Regular cardiac myocyte (primary cell): ENCODE measurements at places on chromosomes 5 and 9. TPM values are rescaled to one million over a fixed set of nuclear protein-coding genes. Genes with fewer than 3 reads are reported as not detected.

Gene PCDHB8
- total RNA-seq = under 0.01 and 1.4 TPM in 2 replicates

Gene ADAMTS2
- 56.0 and 57.8 TPM in 2 replicates for total RNA-seq

Gene PSMD5
- total RNA-seq = 21.4 and 47.9 TPM in 2 replicates

Gene ROR2
- 0.38 and 3.9 TPM in 2 replicates for total RNA-seq

Gene PKD2L2
- 0.38 TPM in 1 of 2 replicates, not detected in the other for total RNA-seq

Gene DEPDC1B
- 1.1 and 13.6 TPM in 2 replicates for total RNA-seq

Gene GDNF
- 0.19 and 1.1 TPM in 2 replicates for total RNA-seq

Gene PCDHGB3
- total RNA-seq = 1.9 and 4.5 TPM in 2 replicates

Gene IFNB1
- not detected in 2 replicates for total RNA-seq

Gene PHF24
- total RNA-seq = 0.28 TPM in 1 of 2 replicates, not detected in the other

Gene GLRA1
- not detected in 2 replicates for total RNA-seq

Gene ANXA1
- 875 and 1,106 TPM in 2 replicates for total RNA-seq

Gene C8G
- total RNA-seq = 0.19 TPM in 1 of 2 replicates, not detected in the other

Gene CTSV
- total RNA-seq = under 0.01 and 0.38 TPM in 2 replicates

Gene NMRK1
- total RNA-seq = 19.2 and 24.0 TPM in 2 replicates

Gene SOX30
- total RNA-seq = under 0.01 TPM in 1 of 2 replicates, not detected in the other

Gene ADAM19
- 15.5 and 43.9 TPM in 2 replicates for total RNA-seq

Gene GRIA1
- 0.19 and 0.28 TPM in 2 replicates for total RNA-seq

Gene FAM81B
- not detected in 2 replicates for total RNA-seq

Gene PDE8B
- 0.56 TPM in 1 of 2 replicates, not detected in the other for total RNA-seq

Gene IGIP
- 7.7 and 16.9 TPM in 2 replicates for total RNA-seq

Gene MLANA
- total RNA-seq = not detected in 2 replicates

Gene CCDC192
- total RNA-seq = not detected in 2 replicates

Gene SNX2
- total RNA-seq = 84.2 and 113 TPM in 2 replicates

Gene CCDC183
- under 0.01 and 0.28 TPM in 2 replicates for total RNA-seq
